Thymus (tissue), 14 donors: ENCODE measurements at places on chromosomes 2 and 18.

DNA sequence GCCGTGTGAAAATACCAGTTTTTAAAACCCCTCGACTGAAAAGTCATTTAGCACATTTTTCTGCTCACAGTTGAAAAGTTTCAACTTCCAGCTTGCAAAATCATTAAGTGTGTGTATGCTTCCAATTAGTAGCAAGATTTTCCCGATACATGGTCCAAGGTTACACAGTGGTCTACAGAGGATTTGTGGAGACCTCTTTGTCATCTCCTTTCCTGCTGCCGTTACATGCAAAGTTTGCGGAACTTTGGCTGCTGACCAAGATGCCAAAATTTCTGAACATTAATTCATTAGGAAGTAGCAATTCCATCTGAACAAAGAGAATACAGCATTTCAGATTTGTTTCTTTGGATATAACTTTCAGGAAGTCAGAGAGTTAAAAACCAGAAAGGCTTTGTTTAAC lies 474.6 kb downstream of the PLCL1 start:
- DNase-seq, result no peak

DNA sequence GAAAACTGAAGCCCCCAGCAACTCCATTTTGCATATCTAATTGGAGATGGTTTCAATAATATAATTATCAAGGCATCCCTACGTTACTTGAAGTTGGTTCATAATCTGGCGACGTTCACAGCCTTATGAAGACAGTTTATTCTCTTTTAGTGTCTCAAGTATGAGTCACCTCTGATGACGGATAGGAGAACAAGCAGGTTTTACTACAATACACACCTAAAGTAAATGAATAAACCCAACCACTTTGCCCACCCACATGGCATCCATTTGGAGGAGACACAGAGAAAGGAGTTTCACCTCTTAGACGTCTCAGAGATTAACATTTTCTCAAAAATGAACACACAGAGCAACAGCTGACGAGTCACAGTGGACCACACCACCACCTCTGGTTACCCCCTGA lies 40.8 kb downstream of the BCL11A start:
- DNase-seq, result no peak

- no peak for DNase-seq
These were observed 152.6 kb downstream of the AGPS start for GRCh38 chr2:177545143-177545542.

DNA sequence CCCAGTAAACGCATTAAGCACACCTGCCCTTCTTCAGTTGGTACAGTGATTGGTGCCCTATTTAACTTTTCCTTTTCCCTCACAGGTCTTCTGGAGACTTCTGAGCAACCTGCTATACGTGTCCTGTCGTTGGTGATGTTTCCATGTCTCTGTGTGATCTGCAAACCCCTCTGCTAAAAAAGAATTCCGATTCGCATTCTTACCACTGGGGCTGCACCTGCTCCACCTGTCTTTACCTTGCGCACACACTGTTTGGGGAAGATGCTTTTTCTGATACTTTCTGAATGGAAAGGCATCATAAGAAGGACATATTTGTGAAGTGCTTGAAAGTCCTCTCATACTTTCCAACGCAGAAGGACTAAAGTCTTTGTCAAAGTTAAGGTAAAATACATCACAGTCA lies 323.9 kb upstream of the SOX11 start:
- no peak for DNase-seq

- no peak for DNase-seq
These were observed 99.7 kb upstream of the SERTAD2 start for GRCh38 chr2:64753399-64753798.

DNA sequence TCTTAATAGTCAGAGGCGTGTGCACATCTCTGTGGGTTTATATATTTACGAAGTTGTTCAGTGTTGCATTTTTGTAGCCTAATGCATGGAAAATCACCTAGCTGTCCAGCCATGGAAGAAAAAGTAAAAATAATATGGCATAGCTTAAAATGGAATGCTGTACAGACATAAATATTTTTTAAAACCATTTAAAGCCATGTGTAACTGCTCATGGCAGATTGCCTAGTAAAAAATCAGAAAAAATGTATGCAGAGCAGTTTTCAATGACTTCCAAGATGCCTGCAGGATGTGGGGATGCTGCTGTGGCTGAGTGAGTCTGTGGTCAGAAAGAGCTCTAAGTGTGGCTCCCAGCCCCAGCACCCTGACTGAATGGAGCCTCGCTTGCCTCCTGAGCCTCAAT lies 64.8 kb upstream of the ALKAL2 start:
- no peak for DNase-seq

DNA sequence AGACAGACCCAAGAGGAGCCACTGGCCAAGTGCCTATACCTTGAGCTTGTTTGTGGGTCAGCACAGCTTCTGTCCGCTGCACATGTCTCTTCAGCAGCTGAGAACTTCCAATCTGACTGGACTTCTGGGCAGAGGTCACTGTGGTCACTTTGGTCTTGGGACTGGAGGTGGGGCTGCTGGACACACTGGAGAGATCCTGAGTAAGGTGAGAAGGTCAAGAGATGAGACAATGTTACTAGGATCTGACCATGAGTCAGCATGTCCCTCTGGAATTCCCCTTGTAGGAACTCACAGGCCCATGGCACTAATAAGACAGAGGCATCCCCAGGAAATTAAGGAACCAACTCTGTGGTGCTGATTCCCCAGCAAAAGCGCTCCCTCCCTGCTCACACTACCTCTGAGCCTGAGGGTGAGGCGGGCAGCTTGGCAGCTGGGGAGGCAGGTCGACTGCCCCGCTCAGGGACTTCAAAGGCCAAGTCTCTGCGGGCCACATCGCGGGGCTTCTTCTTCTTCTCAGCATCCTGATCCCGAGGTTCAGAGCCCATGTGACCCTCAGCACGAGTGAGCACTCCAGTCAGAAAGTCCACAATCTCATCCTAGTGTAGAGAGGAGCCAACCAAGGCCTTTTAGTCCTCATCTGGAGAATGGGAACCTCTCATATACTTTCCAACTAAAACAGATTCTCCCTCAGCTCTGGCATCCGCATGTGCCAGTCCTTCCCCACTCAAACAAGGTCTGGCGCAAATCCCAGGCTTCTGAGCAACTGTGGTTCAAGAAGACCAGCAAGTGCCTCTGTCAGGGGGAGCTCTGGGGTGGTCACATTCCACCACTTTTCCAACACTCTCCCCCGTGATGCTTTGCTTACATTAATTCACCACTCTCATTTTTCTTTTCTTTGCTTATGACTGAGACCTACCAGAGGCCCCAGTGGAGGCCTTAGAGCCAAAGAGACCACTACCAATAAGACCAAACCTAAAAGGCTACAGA lies 29.4 kb downstream of the KANSL3 start:
- DNase-seq, result no peak

DNA sequence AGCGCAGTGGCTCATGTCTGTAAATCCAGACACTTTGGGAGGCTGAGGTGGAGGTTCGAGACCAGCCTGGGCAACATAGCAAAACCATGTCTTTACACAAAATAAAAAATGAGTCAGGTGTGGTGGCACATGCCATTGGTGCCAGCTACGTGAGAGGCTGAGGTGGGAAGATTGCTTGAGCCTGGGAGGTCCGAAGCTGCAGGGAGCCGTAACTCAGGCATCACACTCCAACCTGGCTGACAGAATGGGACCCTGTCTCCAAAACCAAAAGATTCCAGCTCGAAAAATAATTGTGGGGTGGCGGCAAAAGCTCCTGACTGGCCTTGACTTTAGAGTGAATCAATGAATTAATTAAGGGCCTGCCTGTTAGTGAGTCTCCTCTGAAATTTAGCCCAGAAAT lies 1.2 kb upstream of the ALPP start:
- no peak for DNase-seq

- DNase-seq, result no peak
These were observed 110.4 kb downstream of the MAP2 start for GRCh38 chr2:209534228-209534627.

- DNase-seq, result no peak
These were observed 14.3 kb downstream of the RBMS1 start for GRCh38 chr2:160479269-160479668.

DNA sequence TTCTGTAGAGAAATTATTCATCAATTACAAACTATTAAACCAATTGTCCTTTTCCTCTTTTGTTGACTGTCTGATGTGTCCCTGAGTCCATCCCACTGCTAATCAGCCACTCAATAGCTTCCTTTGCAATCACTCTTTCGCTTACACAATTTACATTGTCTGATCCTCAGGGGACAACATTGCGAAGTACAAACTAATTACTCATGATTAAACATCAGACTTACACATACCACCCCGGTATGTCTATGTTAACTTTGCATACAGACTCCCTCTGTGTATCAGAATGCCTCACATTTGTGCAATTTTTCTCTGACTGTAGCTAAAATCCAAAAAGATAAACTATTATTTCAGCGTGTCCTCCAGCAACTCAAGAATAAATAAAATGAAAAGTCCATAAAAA lies 264.4 kb upstream of the REV1 start:
- DNase-seq, result no peak

DNA sequence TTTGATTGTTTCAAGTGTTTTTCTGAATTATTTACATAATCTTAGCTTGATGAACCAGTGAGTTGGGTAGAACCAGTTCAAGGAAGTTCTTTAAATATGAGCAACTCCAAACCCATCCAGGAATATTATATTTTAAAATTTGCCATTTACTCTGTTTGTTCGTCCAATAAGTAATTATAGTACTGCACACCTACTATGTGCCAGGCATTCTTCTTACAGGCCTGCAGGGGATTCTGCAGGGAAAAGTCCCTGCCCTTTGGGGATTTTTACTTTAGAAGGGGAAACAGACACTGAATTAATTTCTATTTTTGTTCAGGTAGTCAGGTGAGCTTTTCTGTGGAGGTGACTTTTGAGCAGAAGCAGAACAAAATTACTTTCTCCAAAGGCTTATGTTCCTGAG lies 146.9 kb downstream of the DOCK10 start:
- no peak for DNase-seq

DNA sequence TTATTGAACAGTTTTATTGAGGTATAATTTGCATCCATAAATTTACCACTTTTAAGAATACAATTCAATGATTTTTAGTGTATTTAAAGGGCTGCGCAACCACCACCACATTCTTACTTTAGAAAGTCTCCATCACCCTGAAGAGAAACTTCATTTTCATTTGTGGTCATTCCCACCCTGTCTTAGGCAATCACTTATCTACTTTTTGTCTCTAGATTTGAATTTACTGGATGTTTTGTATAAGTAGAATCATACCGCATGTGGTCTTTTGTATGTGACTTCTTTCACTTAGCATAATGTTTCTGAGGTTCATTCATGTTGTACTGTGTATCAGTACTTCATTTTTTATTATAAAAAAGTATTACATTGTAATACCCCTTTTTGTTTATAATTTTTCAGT lies 17.9 kb upstream of the SLC4A10 start:
- DNase-seq, result no peak

- no peak for DNase-seq
These were observed 385.4 kb upstream of the CDH7 start for GRCh38 chr18:65365245-65365980.

GRCh38 chr18:45724601-45725000 lies 620 bp downstream of the SLC14A1 start:
- no peak for DNase-seq

- DNase-seq, result no peak
These were observed 345.3 kb upstream of the CDH20 start for GRCh38 chr18:60987963-60988362.

DNA sequence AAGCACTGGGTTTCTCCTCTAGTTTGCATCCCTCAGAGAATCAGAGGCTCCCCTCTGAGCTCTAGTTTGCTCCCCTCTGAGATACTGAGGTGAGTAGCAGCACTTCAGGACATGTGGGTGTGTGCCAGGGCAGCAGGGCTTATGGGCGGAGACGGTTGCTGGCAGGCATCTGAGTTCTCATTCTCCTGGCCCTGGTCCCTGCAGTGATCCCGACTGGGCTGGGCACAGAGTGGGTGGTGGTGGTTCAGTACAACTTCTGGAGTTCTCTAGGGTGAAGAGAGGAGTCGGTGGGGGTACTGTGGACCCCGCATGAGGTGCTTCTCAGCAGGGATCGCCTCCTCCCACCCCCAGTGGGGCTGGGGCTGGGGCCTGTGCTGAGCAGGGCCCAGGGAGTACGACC lies 47.9 kb downstream of the BOLA3 start:
- DNase-seq, result no peak

GRCh38 chr2:1912771-1913170 lies 168.5 kb upstream of the PXDN start:
- DNase-seq, result no peak

DNA sequence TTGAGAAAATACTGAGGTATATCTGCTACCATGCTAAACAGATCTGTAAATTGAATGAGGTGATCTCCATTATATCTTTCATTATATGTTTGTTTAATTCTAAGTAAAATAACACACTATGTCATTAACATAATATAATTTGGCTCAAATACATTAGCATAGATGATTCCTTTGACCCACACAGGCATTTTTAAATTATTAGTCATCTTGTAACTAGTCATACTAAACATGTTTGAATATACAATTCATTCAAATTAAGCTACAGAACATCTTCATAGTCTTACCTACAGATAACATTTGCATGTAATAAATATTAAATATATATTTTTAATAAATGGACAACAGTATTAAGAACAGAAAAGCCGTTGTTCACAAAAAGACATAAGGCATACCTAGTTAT lies 52.7 kb upstream of the KYNU start:
- DNase-seq, result no peak

GRCh38 chr2:197157879-197158537 lies 152.6 kb downstream of the ANKRD44 start:
- DNase-seq, result no peak

DNA sequence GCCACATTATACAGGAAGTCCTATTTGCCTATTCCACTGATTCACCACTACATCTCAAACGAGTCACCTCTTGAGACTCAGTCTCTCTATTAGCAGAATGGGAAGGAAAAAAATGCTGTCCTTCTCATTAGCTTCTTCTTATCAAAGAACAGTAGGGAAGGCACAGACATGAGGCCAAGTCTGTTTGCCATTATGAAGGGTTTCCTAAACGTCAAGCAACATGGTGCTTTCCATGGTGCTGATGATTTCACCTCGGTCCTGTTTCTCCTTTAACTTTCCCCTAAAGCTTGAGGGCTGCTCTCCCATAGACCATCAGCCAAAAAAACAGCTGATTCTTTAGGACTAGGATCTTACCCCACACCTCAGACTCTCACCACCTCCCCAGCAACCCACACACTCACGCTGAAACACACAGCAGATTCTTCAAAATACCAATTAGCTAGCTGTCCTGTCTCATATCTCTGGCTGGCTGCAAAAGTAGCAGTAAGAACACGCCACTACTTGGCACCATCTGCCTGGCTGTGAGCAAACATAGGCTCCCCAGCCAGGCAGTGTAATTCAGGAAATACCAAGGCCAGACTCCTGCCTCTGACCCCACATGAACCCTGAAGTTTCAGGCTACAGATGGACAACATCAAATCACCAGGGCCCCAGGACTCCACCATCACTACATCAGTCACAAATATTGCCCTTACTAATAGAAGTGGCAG lies 30.5 kb downstream of the GALNT14 start:
- DNase-seq, result no peak

- DNase-seq, result no peak
These were observed 100.6 kb downstream of the NRP2 start for GRCh38 chr2:205782941-205783340.

DNA sequence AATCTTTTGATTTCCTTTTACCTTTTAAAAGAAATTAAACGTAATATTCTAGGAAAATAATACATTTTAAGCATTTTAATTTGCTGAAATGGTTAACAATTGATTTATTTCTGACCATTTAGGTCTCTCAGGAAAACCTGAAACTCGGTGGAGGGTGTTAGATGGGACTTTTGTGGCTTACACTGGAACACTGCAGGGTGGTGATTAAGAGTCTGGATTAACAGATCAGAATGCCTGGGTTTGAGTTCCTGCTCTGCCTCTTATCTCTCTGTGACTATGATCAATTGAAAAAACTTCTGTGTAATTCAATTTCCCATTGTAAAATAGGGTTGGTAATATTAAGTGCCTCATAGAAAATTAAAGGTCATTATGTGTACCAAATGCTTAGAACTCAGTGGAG lies 168.7 kb downstream of the UBE2E3 start:
- DNase-seq, result no peak
